ENCODE measurements at places on chromosomes 11 and 22.
A peak's percentile ranks its signal among the peaks of the same experiment; 100 is the strongest.

- no peak for DNase-seq
These were observed 198.5 kb upstream of the MTNR1B start for GRCh38 chr11:92770981-92771380.

DNA sequence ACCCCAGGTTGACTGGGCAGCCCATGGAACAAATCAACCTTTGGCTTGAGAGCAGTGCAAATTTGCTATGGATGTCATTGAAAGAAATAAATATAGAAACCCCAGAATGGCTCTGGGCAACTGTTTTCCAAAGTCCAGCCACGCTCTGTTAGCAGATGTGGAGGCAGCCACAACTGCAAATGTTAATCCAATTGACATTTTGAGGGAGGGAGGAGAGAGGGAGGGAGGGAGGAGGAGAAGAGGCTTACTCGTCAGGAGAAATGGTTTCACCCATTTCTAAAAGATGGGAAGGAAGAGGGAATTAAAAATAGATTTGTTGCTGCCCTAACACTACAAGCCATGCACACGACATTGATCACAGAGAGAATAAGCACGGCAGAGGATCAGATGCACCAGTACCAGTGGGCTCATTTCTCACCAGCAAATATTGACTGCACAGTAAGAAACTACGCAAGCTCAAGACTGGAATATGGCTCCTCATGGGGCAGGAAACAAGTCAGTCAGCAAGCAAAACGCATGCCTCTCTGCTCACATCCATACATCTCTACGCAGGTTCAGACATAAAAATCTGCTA, 229.1 kb downstream of the LARGE1 start:
- no peak for DNase-seq

DNA sequence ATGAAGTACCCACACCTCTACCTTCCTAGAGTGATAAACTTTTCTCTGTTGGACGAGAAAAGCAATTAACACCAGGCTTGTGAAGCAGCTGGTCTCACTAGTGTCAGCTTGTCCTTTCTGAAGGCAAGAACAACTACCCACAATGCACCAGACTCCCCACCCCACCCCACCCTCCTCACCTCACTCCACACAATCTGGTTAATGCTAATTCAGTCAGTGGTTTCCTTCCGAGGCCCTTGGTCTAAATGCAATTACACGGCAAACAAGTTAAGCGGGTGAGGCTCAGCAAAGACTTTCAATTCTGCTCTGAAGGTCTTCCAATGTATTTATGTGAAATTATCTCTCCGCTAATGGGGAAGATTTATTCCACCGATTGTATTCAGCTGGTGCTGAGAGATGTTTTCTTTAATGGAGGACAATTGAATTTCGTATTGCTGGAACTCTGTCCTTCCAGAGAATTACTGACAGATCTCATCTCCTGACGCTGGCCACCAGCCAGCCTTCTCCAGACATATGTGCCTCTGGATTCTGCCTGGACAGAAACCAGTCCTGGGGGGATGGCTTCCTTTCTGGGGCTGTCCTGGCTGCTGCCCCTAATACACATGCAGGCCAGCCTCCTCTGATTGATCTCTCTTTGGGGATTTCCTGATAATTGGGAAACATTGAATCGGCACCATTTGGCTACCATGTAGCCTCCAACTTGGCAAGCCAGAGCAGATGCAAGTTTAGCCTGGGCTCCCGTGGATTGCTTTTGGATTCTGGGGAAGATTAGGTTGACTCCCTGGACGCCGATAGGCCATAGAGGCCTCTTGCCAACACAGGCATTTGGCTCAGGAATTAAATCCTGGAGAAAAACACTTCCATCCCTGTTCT, 165.8 kb upstream of the NARS2 start:
- no peak for DNase-seq

- peak; percentile 96 for DNase-seq
These were observed 39.0 kb upstream of the CD44 start for GRCh38 chr11:35100013-35100383.

- no peak for DNase-seq
These were observed 4.2 kb downstream of the CAPN1 start for GRCh38 chr11:65185869-65186341.

GRCh38 chr22:44224166-44224565, 43.4 kb downstream of the PARVG start:
- peak; percentile 9 for DNase-seq

- peak; percentile 94 for DNase-seq
These were observed 26.9 kb downstream of the SUSD2 start for GRCh38 chr22:24208012-24208749.

DNA sequence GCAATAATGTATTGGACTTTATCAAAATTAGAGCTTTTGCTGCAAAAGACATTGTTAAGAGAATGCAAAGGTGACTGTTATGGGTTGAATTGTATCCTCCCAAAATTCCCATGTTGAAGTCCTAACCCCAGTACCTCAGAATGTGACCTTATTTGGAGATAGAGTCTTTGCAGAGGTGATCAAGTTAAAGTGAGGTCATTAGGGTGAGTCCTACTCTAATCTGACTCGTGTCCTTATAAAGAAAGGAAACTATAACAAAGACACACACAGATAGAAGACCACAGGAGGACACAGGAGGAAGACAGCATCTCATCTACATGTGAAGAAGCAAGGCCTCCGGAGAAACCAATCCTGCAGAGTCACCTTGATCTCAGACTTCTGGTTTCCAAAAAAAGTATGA, 1011.2 kb downstream of the TBC1D22A start:
- no peak for DNase-seq

DNA sequence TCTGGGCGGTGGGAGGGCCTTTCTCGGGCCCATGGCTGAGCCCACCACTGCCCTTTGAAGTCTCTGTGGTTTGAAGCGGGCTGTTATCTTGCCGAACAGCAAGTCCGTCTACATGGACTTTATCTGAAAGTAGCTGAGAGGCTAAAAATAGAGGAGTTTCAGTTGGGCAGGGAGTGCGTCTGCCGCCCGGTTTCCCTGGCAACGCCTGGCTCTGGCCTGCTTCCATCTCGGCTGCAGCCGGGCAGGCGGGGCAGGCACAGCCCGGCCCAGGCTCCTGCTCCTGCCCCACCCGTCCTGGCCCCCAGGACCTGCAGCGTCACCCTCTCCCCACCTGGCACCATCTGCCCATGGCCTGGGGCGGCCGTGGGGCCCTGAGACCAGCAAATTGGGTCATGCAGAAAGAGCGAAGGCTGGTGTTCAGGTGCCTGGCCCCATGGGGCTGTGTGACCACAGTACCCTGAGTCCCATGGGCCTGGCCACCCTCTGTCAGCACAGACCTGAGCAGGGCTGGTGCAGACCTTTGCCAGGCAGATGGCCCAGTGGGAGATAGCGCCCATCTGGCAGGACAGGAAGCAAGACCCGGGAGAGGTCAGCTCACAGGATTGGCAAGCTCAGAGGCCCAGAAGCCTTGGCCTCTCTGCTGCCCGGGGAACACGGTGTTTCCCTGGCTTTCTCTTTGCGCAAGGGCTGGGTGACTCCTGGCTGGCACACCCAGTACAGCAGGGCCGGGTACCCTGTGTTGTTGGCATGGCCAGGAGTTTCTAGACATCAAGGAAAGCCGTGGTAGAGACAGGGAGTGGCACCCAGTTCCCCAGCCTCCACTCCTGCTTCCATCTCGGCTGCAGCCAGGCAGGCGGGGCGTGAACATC, 79.1 kb upstream of the KCNQ1OT1 start:
- DNase-seq, result peak; percentile 81

GRCh38 chr11:2530131-2530854, 85.5 kb downstream of the KCNQ1 start:
- DNase-seq, result no peak

GRCh38 chr11:131038597-131038996, 122.3 kb upstream of the SNX19 start:
- peak; percentile 46 for DNase-seq

DNA sequence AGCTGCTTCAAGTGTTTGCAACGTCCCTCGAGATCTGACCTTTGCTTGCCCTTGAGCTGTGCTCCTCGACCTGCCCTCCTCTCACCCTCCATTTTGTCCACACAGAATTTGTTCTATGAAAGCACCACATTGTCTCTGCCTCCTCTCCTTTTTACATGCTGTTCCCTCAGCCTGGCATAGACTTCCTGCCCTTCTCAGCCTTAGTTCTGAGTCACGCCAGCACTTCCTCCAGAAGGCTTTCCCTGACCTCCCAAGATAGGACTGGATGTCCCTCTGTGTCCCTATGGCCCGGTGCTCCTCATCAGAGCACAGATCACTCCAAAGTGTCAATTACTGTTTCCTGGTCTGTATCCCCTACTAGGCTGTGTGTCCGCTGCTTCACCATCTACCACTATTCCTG, 16.2 kb downstream of the JHY start:
- DNase-seq, result no peak

GRCh38 chr11:42646959-42647358, 664.8 kb upstream of the API5 start:
- DNase-seq, result no peak

DNA sequence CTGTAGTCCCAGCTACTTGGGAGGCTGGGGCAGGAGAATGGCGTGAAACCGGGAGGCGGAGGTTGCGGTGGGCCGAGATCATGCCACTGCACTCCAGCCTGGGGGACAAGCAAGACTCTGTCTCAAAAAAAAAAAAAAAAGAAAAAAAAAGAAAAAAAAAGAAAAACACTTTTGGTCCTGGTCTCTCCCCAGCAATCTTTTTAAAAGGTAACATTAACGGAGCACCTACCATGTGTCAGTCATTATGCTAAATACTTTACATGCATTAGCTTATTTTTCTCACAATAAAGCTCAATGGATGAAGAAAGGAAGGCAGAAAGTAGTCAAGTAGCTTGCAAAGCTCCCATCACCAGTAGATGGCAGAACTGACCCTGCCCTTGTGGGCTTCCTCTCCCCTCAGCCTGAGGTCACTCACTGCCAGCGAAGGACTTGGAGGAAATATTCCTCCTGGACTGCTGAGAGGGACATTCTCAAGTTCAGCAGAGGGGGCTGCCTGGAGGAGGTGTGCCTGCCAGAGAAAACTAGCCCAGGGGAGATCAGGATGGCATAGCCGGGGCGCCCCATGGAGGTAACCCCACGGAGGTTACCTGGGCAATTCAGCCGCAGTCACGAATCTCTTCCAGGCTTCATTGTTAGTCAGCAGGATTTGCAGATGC, 15.5 kb downstream of the APOL3 start:
- DNase-seq, result peak; percentile 77

- peak; percentile 55 for DNase-seq
These were observed 69.3 kb upstream of the CTSC start for GRCh38 chr11:88406876-88407275.

DNA sequence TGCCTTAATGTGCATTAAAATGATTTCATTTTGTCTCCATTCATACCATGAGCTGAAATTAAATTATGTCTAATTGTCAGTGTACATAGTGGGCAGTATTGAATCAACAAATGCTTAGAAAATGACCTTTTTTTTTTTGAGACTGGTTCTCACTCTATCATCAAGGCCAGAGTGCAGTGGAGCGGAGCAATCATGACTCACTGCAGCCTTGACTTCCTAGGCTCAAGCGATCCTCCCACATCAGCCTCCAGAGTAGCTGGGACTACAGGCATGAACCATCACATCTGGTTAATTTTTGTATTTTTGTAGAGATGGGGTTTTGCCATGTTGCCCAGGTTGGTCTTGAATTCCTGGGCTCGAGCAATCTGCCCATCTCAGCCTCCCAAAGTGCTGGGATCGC, 117.0 kb upstream of the BLID start:
- peak; percentile 50 for DNase-seq

DNA sequence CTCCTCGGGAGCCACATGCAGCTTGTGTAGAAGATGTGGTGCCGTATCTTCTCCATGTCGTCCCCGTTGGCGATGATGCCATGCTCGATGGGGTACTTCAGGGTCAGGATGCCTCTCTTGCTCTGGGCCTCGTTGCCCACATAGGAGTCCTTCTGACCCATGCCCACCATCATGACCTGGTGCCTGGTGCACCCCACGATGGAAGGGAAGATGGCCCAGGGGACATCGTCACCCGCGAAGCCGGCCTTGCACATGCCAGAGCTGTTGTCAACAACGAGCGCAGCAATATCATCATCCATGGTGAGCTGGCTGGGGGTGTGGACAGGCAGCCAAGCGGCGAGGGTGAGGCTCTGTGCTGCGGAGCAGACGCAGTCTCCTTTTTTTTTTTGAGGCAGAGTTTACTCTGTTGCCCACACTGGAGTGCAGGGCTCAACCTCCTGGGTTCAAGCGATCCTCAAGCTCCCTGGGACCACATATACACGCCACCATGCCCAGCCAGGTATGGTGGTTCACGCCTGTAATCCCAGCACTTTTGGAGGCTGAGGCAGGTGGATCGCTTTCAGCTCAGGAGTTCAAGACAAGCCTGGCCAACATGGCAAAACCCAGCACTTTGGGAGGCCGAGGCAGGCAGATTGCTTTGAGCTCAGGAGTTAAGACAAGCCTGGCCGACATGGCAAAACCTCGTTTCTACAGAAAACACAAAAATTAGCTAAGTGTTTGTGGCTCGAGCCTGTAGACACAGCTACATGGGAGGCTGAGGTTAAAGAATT, 17.3 kb upstream of the EP300 start:
- no peak for DNase-seq

GRCh38 chr11:23564370-23564769, 704.1 kb upstream of the CCDC179 start:
- DNase-seq, result no peak

DNA sequence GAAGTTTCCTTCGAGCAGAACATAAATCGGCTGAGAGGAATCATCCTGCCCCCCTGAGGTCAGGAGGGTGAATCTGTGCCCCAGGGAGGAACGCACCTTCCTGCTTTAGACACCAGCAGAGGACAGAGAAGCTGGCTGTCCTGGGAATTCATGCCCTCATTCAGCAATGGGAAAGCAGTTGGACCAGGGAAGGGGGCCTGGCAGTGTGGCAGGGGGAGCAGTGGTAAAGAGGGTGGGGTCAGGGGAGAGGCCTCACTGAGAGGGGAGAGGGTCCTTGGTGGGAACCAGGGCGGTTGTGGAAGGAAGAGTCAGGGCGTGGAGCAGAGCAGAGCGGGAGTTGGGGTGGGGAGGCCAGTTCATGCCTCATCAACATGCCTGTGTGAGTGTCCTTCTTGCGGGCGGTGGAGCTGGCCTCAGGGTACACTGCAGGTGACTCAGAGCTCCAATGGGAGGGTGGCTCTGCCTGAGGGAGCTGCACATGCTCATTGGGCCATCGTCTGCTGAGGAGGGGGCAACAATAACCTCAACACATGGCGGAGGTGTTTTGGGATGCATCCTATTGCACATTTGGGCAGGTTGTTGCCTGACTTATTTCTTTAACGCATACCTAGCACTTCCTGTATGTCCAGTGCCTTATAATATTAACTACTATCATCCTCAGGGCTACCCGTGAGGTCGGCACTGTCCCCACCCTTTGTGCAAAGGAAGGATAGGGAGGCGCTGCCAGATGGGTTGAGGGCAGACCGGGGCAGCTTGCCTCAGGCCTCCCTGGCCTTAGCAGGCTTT, 23.2 kb downstream of the MED15 start:
- peak; percentile 88 for DNase-seq

GRCh38 chr22:17914474-17914873, 109.9 kb downstream of the MICAL3 start:
- no peak for DNase-seq

GRCh38 chr11:17352950-17353820, 1.6 kb downstream of the NCR3LG1 start:
- DNase-seq, result peak; percentile 76

- DNase-seq, result no peak
These were observed 85.8 kb downstream of the LDLRAD3 start for GRCh38 chr11:36029616-36030015.

GRCh38 chr11:12524865-12525264, 147.5 kb downstream of the PARVA start:
- DNase-seq, result no peak
